AG04450 (cell line): ENCODE measurements at places on chromosomes 3 and 15.

DNA sequence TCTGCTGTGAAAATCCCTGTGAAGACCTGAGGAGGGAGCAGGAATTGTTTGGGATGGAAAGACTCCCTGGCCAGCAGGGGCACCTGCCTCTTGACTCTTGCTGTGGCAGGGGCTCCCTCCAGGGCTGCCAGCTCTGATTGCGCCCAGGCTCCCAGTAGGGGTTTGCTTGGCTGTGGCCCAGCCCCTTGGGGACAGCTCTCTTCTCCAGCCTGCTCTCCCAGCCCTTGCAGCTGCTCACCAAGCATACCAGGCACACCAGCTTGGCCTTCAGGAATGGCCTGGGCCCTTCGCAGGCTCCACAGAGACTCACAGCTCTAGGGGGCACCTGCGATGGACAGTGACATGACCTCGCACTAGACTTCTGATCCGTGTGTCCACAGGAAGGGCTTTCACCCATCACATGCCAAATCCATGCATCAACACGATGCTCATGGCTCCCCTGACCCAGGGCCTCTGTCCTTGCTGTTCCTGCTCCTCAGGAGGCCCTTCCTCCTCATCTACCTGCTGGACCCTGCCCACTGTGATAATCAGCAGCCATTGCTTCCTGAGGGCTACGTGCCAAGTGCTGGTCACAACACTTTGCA, 61.8 kb downstream of the SCN5A start:
- no peak for DNase-seq

DNA sequence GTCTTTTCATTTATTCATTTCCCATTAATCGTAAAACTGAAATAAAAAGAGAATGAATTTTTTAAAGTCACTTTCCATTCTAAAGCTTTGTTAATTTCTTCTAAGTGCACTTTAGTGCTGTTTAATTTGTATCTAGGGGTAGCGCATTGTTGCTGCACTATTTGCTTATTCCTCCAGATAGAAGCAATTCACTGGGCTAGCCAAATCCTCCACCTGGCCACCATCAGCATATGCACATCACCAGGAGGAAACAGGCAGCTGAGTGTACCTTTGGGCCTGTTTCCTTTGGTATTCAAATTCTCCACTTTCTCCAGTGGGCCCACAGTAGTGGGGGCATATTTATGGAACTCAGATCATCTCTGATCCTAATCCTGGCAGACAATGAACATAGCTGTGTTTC, 29.8 kb upstream of the CPB1 start:
- no peak for DNase-seq

- DNase-seq, result no peak
Observed at GRCh38 chr3:13335503-13335902, 84.6 kb downstream of the NUP210 start.

- no peak for DNase-seq
Observed at GRCh38 chr3:17179381-17180205, 294.8 kb downstream of the PLCL2 start.
